ELR (cell line): ENCODE measurements at places on chromosomes 6 and 20.

- no peak for DNase-seq
Measured at GRCh38 chr6:48670546-48670945, 559.5 kb upstream of the PTCHD4 start.

GRCh38 chr6:109834595-109835437 is 143.3 kb upstream of the GPR6 start:
- no peak for DNase-seq

DNA sequence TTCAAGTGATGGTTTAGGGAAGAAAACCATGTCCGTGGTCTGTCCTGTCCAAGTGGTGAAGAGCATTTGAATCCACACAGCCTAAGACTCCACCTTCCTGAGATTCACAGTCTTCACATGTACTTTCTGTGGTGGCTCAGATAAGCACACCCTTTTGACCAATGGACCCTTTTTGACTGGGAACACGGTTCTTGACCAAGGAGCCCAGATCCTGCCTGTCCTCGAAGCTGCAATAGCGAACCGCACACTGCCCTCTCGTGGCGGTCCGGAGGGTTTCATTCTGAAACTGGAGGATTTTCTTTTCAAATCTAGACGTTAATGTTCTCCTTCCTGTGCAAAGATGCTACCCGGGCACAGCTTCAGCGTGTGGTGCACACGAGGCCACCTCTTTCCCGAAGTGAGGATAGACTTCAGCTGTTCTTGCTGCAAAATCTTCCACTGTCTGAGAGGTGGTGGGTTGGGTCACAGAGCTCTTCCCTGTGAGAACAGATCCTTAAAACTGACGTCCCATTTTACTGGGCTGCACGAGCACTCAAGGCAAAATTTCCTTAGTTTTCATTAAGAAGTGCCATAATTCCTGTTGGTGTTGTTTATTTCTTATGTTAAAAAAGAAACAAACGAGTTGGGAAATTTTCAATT is 90.5 kb downstream of the SYNJ2 start:
- peak; percentile 84 for DNase-seq

DNA sequence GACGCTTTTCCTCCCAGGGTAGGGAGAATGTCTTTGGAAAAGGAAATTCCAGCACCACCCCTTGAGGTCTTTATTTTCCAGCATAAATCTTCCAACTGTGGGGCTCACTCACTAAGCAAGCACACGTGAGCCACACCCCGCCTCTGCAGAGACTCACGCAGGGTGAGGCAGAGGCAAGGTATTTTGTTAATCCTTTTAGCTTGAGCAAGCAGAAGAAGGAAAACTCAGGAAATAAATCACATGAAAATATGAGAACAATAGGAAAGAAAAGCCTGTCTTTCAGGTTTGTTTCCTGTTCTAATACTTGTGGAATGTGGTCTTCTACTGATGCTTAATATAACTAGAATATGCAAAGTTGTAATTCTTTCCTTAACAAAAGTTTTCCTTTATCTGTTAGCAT is 4.1 kb upstream of the PHACTR2 start:
- peak; percentile 93 for DNase-seq

- DNase-seq, result no peak
Measured at GRCh38 chr20:46917155-46917554, 22.5 kb downstream of the EYA2 start.

DNA sequence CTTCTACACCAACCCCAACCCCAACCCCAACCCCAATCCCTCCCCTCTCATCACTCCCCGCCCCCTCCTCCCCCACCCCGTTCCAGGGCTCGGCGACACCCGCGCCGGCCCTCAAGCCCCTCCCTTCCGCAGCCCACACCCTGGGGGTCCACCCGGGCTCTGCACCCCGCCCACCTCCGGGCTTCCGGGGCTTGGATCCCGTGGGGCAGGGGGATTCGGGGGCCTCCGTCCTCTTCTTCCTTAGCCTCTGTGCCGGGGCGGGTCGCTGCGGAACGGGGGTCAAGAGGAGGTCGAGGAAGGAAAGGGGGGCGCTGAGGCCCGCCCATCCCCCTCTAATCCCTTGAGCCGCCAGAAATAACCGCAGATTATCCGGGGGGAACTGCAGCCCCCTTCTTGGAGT is 690 bp downstream of the TULP1 start:
- no peak for DNase-seq

DNA sequence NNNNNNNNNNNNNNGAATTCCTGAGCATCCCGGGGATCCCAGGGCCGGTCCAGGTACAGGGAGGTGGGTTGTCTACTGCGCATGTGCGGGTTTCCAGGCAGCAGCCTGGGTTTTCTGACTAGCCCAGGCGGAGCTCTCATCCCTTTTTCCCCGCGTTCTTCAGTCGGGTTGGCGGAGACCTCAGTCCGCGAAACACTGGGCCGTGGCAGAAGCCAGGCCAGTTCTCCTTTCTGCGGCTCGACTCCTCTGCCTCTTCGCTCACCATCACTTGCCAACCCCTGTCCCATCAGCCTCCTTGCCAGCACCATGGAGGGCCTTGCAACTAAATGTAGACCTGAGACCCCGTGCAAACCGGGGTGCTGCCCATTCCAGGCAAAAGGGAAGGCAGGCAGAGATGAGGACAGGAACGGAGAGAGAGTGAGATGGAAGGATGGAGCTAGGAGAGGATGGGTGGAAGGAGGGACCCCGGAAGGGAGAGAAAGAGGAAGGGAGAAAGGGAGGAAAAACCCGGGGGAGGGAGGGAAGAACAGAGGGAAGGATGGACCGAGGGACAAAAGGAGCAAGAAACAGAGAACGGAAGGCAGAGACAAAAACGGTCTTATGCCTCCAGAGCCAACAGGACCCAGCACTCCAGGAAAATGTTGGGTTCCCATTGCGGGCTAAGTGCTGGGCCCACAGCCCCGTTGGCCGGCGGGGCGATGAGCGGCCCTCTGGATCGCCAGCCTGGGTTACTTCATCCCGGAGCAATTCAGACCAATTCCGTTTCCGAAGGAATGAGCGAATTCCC is 445.4 kb upstream of the DEFB115 start:
- DNase-seq, result peak; percentile 34
